ENCODE measurements at places on chromosomes 5 and 9.

DNA sequence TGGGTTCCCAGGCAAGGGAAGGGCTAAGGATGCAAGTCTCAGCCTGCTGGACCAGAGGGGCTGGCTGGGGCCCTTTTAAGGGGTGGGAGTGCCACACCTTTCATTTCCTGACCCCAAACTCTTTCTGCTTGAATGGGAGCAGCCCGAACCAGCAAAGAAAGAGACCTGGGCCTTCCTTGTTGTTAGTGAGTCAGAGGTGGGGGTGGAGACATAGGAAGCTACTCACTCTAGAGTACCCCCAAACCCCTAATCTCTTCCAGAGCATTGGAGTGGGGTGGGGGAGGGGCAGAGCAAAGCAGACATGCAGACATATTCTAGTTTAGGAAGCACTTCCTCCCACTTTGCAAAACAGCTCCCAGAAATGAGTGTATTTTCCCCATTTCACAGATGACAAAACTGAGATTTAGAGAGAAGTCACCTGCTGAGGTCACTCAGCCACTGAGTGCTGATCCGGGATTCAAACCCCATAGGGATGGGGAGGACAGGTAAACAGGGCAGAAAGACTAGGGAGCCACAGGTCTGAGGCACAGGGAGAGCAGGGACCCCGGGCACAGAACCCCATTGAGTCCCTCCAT is 6.0 kb upstream of the AQP3 start:
- DNase-seq, result no peak

GRCh38 chr5:8598996-8599395 is 730.0 kb downstream of the MTRR start:
- no peak for DNase-seq

GRCh38 chr9:72383978-72384709 is 19.1 kb upstream of the ZFAND5 start:
- no peak for DNase-seq

DNA sequence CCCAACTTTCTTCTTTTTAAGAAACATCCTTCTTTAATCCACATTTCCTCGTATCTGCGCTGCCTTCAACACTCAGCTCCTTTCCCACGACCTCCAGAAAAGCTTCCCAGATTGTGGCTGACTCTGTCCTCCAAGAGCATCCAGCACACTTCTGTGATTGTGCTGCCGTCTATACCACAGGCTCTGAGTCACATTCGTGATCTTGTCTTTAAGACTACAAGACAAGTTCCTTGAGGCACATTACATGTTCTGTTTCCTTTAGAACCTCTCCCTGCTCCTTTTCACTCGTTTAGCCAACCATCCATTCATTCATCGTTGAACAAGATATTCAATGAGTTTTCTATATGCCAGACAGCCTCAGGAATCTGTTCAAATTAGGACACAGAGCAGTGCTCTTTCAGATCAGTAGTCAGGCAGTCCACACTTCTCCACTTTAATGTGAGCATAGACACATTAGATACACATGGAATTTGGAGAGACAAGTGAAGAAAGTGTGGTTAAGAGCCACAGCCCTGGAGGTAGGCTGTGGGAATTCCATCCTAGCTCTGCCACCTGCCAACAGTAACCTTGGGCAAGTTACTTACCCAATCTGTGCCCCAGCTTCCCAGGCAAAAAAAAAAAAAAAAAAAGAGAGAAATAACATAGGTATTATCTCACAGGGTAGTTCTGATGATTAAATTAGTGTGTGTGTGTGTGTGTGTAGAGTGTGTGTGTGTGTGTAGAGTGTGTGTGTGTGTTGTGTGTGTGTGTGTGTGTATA is 18.9 kb downstream of the WHRN start:
- no peak for DNase-seq

DNA sequence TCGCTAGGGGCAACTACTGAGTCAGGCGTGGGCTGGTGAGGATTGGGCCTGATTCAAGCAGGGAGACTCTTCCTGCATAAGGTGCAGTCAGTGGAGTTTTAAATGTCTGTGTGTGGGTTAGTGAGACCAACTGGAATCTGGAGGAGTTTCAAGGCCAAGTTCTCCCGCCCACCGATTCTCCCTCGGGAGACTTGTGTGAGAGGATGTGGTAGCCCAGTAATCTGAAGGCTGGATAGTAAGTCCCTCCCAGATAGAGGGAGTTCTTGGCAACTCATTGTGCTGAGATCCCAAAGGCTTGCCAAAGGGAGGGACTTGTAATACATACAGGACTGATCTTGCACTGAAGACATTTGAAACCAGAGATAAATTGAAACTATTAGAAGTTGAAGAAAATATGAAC is 51.8 kb downstream of the WDR36 start:
- no peak for DNase-seq

All from NCI-H1436 treated with DMSO at 0.1 percent for 48 hours (cell line).